ENCODE measurements at places on chromosomes 5 and 9. TPM values are rescaled to one million over a fixed set of nuclear protein-coding genes. Genes with fewer than 3 reads are reported as not detected.

GRCh38 chr5:76953551-76954382, 922 bp downstream of the CRHBP start:
- no peak for DNase-seq

- DNase-seq, result no peak
Observed at GRCh38 chr5:98104454-98105188, 668.8 kb upstream of the RGMB start.

DNA sequence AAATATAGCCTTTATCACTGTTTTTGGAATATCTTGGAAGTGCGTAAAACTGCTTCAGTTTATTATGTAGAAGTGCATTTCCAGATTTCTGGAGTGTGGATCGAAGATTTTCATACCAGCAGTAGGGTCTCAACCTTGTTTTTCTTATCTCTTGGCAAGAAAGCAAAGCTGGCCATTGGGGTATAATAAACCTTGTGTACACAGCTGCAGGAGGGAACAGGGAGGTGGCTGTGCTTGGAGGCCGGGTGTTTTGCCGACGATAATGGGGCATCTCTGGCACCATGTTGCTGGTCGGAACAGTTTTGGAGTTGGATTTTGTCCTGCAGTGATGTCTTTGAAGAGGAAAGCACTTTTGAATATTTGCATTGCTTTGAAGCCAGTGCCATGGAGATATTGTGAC, 308.8 kb upstream of the DMRT1 start:
- no peak for DNase-seq

- DNase-seq, result no peak
Observed at GRCh38 chr5:1661831-1662558, 137.6 kb downstream of the MRPL36 start.

GRCh38 chr5:1965925-1966324, 83.2 kb upstream of the IRX4 start:
- DNase-seq, result no peak

DNA sequence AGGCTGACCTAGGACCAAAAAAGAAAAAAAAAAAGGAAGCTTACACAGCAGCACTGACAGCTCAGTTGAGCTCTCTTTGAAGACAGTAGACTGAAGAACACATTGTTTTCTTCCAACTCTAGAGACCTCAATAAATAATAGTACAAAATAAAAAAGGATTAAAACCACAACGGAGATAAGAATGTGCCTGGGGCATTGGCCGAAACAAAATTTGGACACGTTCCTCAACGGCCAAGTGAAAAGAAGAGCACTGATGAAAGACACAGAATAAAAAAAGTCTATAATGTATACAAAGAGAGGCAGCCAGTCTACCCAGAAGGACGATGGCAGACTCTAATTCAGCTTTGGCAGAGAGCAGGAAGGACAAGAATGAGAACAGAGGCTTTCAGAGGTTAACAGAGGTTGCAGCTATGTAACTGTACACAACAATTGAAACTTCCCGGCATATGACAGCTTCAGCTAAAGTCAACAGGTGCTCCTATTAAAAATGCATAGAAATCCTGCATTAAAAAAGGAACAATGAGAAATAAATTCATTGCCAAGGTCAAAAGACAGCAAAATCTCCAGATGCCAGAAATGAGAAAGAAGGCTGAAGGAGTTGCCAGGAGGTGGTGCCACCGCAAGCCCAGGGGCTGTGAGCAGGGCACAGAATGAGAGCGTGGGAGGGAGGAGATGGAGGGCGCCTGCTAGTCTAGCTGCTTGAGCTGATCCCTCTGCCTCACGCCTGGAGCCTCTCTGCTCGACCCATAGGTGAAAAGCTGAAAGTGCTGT, 113.9 kb downstream of the DCP2 start:
- no peak for DNase-seq

TPPP gene
- total RNA-seq, result 8.0 TPM

MAMDC4 gene
- 4.2 TPM for total RNA-seq

DNA sequence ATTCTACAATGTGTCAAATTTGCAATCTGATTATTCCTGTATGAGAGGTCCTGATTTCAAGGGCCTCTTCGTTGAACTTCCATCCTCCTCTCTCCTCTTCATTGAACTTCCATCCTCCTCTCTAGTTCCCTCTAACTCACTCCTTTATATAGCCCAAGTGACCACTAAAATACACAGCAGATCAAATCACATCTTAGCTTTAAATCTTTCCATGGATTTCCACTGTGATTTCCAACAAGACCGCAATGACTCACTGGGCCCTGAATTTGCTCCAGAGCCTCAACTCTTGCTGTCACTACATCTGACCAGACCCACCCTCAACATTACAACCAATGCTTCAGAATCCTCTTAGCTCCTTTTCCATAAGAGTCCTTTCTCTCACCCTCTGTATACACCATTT, 59.1 kb upstream of the TMEM252 start:
- no peak for DNase-seq

DNA sequence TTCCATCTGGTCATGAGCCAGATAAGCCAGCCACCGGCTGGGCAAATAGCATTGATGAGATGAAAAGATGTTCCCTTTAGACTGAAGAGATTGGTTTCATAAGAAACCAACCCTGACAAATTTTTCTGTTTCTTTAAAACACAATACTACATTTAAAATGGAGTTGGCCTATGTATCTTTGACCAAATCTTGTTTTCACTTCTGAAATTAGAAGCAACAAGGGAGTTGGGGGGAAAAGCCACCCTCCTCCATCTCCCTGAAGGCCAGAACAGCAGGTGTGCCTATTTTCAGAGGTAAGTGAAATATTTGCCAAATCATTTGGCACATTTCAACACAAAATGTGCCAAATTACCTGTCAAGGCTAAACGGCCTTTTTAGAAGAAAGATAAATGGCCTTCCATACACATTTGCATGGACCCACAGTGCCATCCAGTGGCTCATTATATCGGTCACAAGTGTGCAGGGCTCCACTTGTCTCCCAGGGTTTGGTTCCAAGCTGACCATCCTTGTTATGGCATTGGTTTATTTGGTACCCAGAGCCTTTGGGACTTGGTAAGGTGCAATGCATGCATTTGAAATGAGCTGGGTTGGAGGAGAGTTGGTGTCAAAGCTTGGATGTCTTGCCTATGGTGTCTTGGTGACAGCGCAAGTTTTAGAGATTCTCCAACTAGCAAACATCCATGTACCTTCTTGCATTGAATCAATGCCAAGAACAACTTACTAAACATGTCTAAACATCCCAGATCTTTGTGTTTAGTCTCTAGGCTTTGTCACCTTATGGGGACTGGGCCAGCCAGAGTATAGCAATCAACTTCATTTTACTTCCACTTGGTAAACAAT, 372.0 kb upstream of the KIF2A start:
- no peak for DNase-seq

PCDHA9 gene
- total RNA-seq, result 0.26 TPM

DNA sequence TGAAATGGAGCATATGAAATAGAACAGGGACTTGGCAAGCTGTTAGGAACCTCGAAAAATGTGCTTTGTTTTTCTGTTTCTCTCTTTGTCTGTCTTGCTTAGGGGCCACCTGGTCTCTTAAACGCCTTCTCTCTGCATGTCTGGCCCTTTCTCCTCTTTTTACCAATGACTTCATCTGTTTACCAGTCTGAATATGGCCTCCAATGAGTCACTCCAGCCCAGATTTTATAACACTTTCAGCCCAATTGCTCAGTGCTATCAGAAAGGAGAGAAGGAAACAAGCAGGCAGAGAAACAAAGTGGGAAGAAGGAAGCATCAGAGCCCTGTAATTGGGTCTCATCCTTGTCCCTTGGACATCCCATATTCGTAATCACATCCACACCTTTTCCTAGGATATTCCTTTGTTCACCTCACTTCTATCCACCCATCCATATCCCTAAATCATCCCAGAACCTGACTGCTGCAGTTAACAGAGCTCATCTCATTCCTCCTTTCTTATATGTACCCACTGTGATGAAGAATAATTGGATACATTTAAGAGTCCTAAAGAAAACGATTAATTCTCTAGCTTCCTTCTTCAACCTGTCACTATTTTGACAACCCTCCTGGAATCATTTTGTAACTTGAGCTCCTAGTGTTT, 151.8 kb upstream of the GPR151 start:
- peak; percentile 38 for DNase-seq

DNA sequence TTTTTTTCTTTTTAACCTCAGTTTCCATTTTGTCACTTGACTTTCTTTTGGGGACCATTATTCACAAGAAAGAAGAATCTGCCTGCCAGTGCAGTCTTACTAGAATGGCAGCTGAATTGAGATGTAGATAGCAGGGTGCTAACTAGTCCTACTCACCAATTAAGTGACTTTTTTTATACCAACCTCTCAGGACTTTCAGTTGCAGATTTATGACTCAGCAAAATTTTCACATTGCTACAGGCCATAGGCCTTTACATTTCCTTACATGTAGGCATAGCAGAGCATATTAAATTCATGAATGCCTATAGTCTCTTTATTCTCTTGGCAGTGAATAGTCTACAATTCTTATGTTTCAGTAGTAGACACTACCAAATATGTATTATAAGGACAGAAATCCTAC, 54.0 kb upstream of the FKTN start:
- no peak for DNase-seq

DNA sequence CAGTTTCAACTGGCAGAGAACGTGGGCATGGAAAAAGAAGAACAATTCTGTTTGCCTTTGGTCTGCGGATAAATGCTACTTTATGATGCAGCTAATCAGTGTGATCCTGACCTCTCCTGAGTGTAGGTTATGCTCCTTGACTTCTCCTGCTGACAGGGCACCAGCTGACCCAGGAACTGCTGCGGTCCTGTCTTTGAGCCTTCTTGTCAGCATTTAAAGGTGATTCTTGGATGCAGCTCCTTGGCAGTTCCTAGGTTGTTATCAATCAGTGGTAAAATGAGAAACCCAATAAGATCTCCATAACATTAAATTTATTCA, 150.3 kb upstream of the FGF10 start:
- no peak for DNase-seq

CBY3 gene
- total RNA-seq, result not detected

GRCh38 chr9:96243778-96244177, 58.2 kb downstream of the HSD17B3 start:
- no peak for DNase-seq

DNA sequence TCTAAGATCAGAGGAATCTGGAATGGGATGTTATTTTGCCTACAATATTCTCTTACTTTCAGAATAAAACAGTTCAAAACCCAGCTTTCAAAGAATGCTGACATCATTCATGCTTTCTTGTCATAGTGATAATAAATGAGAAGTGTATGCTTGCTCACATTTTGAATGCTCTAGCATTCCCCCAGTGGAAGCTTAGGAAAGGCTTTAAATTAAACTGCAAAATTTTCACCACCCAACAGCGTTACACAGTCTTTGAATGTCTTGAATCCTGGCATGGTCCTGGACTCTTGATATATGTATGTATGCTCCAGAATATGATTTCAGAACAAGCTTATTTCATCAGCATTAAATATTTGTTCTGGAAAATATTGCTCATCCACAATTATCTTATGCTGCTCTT, 964.3 kb upstream of the NUDT12 start:
- DNase-seq, result no peak

PHYHD1 gene
- 30.8 TPM for total RNA-seq

DNA sequence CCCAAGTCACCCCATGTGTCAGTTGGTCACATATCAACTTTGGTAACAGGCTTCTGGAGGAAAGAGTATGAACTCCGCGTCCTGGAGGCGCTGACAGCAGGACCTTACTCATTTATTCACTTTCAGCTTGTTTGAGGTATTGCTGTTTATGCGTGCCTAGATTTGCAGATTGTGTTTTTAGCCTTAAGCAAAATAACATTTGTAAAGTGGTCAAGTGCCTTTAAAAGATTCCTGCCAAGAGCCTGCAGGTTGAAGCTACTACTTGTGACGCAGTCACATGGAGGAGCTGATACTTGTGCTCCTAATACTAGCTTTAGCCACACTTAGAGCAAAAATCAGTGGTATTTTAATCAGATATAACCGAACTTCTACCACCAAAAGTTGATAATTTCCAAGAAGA, 351.3 kb downstream of the ADGRV1 start:
- no peak for DNase-seq

LIFR gene
- 267 TPM for total RNA-seq

IL33 gene
- 6.9 TPM for total RNA-seq

RLN2 gene
- total RNA-seq, result not detected

SAXO1 gene
- not detected for total RNA-seq

SPATA31A5 gene
- not detected for total RNA-seq

Data from uterus (tissue), 4 donors.